Posterior cingulate gyrus (tissue), 11 donors: ENCODE measurements at places on chromosomes 7 and 10.
A peak's percentile ranks its signal among the peaks of the same experiment; 100 is the strongest.

DNA sequence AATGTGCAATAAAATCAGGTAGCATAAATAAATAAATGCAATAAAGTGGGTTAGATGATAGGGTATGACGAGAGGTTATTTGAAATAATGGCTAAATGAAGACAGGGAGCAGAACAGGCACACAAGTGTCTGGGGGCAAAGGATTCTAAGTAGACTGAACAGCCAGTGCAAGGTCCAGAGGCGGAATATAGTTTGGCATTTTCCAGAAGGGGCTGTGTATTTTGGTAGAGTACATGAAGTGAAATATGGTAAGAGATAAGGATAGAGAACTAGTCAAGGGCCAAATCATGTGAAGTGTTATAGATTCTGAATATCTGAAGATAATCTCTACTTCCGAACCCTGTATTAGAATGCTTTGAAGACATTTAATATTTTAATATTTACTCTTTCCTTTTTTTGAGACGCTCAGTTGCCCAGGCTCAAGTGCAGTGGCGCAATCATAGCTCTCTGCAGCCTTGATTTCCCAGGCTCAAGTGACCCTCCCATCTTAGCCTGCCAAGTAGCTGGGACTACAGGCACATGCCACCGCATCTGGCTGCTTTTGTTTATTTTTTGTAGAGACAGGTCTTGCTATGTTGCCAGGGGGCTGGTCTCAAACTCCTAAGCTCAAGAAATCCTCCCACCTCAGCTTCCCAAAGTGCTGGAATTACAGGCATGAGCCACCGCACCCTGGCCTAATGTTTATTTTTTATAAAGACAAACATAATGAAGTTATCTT is 44.4 kb upstream of the CD36 start:
- no peak for DNase-seq

- no peak for DNase-seq
These were observed 54.9 kb upstream of the TMEM273 start for GRCh38 chr10:49243139-49243538.

DNA sequence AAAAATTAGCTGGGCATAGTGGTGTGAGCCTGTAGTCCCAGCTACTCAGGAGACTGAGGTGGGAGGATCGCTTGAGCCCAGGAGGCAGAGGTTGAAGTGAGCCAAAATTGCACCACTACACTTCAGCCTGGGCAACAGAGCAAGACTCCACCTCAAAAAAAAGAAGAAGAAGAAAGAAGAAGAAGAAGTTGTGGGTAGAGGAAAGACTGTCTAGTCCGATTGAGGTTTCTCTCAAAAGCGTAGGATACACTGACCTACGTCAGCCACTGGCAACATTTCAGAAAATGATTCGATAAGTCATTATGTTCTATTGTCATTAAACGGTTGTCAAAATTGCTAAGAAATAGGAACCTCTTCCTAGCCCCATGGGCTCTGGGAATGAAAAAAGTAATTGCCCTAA is 22.3 kb upstream of the RHBDD2 start:
- DNase-seq = no peak

GRCh38 chr10:88120599-88121333 is 257.3 kb downstream of the PTEN start:
- no peak for DNase-seq

DNA sequence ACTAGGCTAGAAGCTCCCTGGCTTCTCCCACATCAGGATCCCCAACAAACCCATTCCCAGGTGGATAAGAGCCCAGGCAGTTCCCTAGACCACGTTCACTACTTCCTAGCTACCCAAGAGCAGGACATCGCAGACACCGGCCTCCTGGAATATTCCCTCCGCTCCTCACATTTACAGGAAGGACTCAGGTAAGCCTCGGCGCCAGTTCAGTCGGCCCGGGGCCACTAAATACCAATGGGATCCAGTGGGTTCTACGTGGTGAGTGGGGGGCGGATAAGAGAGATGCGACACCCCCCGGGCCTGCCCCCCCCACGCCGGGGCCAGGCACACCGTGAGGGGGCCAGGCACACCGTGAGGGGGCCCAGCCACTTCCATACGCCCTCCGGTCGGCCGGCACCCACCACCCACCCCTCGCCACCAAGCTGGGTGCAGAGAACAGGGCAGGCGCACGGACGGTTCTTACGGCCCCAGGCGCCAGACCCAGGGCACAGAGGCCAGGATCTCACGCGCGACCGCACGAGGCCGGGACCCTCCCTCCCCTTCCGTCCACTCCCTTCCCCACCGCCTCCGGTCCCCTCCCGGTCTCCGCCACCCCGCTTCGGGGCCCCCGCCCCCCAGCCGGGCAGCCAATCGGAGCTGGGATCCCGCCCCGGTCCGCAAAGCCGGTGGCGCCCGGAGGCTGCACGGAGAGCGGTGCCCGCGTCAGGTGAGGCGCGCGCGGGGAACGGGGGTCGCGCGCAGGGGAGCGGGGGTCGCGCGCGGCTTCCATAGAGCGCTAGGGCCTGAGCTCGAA is at the start of gene BLVRA:
BLVRA (plus strand) TSS at position 652 of the 793 bp plus-strand sequence. CDS start 12,479 bp downstream, outside the sequence.
- peak; percentile 71 for DNase-seq

GRCh38 chr7:5685205-5685604 is 96.3 kb downstream of the RNF216 start:
- DNase-seq = no peak

GRCh38 chr7:92722541-92722940 is 113.8 kb downstream of the CDK6 start:
- no peak for DNase-seq

GRCh38 chr10:107085665-107086525 is 78.6 kb downstream of the SORCS1 start:
- no peak for DNase-seq

DNA sequence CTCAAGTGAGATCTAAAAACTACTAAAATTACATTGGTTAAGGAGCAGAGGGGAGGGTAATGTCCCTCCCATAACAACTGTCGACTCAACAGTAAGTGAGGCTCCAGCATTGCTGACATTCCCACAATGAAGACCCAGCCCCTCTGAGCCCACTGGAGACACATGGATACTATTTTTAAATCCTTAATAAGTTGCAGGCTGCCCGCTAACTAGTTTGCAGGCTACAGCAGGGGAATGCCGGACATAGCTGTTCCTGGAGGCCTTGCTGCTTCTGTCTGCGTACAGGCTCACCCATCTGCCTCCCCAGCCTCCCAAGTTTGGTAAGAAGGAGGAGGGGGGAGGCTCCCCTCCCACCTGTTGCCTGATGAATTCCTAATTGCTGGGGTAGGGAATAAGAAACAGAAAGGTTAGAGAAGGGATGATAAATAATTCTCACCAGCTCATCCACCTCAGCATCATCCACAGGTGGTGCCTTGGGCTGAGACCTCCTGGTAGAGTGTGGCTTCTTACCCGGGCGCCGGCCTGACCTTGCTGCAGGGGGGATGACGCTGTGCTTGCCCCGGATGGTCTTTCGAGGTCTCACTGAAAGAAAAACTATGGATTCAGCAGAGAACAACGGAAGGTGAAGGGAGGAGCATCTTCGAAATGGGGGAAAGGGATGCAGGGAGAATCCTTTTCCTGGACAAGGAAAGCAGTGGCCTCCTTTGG is 10.1 kb downstream of the FZD9 start:
- DNase-seq = no peak

- no peak for DNase-seq
These were observed 7.8 kb upstream of the CAMK1D start for GRCh38 chr10:12341526-12341925.

- no peak for DNase-seq
These were observed 204.3 kb downstream of the ANK3 start for GRCh38 chr10:60185421-60185820.

DNA sequence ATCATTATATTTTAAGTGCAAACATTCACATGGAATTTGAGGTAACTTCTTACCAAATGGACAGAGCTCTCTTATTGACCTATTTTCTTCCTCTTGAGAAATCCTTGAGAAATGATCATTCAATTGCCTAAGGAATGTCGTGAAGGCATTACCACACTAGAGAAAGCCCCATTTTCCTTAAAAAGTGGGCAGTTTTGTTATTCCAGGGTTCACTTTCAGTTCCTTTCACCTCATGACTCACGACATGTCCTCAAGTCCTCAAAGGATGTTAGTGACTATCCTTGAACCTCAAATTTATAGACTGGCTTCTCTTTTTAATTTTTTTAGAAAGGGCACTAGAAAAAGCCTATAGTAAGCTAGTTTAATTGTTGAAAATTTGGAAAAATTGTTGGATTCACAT is 40.4 kb upstream of the SMIM30 start:
- DNase-seq = no peak

DNA sequence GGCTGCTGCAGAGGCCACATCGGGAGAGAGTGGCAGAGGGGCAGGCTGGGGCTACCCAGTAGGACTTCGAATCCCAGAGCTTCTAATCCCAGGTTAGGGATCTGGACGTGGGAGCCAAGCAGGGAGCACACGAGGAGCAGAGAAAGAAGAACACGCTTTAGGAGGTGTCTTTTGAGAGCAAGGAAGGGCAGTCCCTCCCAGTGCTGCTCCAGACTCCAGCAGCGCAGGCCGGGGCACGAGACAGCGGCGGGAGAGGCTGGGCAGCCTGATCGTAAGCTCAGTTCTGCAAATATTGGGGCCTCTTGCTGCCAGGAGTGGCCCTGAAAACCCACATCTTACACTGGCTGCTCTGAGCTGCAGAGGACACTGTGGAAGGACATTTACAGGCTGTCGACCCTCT is 75.9 kb downstream of the HIPK2 start:
- no peak for DNase-seq

- DNase-seq = peak; percentile 44
These were observed at the start of gene PARD3 for GRCh38 chr10:34815185-34816084. Gene PARD3, minus strand, starts transcription at chr10:34815296. Its CDS starts 301 bp downstream, at chr10:34814995.

DNA sequence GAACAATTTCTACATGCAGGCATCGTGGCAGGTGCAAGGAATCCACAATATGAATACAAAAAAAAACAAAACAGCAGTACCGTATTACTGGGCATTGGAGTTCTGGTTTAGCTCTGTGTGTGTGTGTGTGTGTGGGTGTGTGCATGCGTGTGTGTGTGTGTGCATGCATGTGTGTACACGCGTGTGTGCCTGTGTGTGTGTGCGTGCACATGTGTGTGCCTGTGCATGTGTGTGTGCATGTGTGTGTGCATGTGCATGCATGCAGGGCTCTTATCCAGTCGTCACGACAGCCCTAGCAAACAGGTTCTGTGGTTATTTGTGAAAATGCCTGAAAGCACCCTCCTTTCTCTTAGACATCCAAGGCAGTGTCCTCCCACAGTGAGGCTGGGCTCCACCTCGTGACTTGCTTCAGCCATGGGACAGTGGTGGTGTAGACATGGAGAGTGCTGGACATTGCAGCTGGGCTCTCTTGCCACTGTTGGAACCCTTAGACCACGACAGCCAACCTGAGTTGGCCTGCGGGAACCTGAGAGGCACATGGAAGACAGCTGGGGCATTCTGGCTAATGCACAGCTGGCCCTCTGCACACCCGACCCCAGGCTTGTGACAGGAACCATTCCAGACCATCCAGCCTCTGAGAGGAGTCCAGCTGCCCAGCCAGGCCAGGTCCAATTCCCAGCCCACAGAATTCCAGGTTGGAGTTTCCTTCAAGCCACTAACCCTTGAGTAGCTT is 173.4 kb upstream of the SHH start:
- no peak for DNase-seq

DNA sequence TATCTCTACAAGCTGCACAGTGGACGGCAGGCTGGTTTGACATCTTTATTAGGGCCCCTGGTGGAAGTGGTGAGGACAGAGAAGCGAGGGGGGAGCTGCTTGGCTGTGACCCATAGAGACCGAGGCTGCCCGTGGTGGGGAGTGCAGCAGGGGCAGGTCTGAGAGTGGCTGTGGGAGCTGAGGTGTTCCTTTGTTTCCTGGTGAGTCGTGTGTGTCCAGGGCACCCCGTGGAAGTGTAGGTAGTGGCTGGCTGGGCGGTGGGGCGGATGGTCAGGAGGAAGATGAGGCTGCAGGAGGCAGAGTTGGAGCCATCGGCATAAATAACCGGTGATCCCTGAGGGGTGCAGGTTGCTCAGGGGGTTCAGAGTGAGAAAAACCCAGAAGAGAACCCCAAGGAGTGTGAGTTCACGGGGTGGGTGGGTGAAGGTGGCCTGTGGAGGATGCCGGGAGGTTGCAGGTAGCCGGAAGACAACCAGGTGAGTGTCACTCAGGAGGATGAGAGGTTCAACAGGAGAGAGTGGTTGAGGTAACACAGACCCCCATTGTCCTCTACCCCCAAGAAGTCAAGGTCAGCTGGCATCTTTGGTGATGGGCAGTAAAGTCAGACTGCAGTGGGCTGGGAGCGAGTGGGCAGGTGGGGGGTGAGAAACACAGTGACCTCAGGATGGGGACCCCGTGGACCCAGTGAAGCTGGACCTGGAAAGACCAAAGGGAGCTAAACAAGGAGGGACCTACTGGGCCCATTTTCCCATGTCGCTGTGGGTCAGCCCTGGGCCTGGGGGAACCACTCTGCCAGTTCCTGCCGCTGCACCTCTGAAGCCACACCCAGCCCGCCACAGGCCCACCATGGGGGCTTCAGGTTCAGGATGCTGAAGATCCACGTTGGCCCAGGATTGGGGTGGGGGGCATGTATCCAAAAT is 7.8 kb downstream of the ATP6V0E2 start:
- no peak for DNase-seq

DNA sequence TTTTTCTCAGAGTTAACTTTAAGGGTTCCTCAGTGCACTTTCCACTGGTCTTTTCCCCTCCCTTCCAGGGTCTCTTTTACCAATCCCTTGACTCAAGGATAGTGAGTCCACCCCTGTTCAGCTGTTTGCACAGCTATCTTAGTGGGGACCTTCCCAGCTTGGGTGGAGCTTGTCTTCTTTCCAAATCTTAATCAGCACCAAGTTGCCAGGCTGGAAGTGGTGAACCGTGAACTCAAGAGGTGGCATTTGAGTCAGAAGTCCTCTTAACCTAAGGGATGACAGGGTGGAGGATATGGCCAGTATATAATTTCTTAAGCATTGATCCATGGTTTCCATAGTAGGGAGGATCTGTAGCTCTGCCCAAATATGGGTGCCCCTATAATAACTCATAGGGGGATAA is 25.0 kb downstream of the MAPK8 start:
- DNase-seq = no peak

DNA sequence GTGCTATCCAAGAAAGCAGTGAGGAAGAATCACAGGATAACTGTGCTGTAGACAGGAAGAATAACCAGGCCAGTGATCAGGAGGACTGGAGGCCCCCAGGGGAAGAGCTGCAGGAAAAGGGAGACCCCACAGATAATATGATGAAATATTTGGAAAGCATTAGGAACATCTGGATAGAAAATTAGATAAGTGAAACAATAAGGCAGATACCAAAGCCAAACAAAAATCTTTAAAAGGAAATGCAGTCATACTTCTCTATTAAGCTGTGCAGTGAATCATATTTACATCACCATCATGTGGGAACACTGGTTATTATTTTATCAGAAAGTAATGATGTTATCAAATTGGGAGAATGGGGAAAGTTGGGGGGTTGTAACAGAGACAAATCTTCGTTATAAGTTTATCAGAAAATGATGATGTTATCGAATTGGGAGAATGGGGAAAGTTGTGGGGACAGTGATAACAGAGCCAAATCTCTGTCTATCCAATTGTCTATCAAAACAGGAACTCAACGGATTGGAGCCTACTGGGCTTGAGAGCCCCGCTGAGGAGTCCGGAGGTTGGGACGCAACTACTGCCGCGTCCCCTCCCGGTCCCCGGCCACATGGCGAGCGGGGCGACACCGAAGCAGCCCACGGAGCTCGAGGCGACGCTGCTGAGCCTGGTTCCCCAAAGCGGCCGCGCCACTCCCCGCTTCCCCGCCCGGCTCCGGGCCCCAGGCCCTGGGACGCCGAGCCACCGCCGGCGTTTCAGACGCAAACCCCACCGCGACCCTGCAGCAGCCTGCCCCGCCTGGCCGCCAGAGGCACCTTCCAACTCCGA is 14.0 kb upstream of the RALA start:
- no peak for DNase-seq
